CD8-positive, alpha-beta memory T cell (primary cell): ENCODE measurements at places on chromosomes 12 and 14.

- DNase-seq: no peak
Observed at GRCh38 chr14:79575032-79575431, 636.3 kb downstream of the DIO2 start.

DNA sequence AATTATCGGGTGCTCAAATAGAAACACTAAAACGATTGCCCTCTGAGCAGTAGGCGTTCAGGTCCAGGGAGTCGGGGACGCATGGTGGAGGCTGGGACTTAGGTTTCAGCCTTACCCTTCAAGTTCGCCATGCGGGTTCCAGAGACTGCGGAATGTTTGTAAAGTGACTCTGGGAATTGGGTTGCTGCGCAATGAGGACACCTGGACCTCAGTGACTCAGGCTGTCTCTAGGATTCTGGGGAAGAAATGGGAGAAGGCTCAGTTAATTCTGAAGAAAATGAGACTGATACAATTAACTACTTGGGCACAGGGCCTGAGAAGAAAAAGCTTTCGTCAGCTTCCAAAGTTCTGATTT, 1.1 kb downstream of the LGALS3 start:
- no peak for DNase-seq

- no peak for DNase-seq
Observed at GRCh38 chr12:124727922-124728321, 135.7 kb downstream of the SCARB1 start.

GRCh38 chr14:103155826-103156394, 32.6 kb downstream of the TNFAIP2 start:
- no peak for DNase-seq
